Activated CD4-positive, alpha-beta T cell treated with anti-CD3 and anti-CD28 coated beads, Interleukin-2, Interleukin-4, amounts not matched to agents 100 ng/mL and 50 ng/mL, durations not matched to agents 16 hours and 8 hours (primary cell): ENCODE measurements at places on chromosomes 3 and 15.
A peak's percentile ranks its signal among the peaks of the same experiment; 100 is the strongest.

DNA sequence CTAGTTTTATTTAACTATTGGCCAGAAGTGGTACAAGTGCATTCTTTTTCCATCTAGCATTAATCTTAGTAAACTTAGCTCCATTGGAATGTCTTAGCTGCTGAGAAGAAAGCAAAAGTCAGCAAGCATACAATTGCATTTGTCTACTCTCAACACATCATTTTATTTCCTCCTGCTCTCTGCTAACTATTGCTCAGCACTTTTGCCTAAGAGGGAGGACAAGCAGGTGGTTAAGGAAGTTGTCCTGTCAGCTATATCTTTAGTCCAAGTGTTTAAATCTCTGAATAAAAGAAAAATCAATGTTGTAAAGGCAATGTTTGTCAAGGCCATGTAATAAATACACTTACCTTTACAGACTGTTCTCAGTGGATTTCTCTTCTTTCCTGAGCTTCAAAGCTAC lies 51.0 kb downstream of the FHIT start:
- DNase-seq, result no peak

DNA sequence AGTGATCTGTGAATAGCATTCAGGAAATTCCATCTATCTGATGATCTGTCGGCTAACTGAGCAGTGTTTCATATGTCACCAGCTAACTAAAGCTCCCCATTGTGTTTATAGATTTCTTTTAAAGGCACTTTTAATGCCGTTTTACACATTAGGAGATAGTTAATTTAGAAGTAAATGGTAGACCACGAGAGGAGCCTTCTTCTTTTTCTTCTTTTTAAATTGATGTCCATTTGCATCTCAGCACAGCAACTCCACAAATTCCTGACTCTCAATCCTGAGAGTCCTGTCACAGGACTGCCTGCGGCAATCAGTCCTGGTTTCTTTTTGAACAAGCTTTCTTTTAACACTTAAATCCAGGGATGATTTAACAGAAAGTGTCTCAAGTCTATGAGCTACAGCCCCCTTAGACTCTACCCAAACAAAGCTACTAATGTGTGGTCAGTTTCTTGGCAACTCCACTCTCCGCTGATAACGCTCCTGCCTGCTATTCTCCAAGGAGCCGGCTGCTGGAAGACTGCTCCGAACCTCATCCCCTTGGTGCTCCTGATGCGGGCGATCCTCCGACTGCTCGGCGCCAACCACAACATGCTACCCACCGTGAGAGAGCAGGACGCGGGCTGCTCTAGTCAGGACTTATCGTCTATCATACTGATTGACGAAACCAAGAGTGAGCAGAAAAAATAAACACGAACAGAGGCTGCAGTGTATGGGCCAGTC lies 421.4 kb downstream of the MECOM start:
- DNase-seq, result no peak

- DNase-seq, result no peak
Observed at GRCh38 chr3:126031981-126032471, 51.9 kb downstream of the SLC41A3 start.

GRCh38 chr3:111619833-111620232 lies 24.7 kb upstream of the ZBED2 start:
- DNase-seq, result no peak

DNA sequence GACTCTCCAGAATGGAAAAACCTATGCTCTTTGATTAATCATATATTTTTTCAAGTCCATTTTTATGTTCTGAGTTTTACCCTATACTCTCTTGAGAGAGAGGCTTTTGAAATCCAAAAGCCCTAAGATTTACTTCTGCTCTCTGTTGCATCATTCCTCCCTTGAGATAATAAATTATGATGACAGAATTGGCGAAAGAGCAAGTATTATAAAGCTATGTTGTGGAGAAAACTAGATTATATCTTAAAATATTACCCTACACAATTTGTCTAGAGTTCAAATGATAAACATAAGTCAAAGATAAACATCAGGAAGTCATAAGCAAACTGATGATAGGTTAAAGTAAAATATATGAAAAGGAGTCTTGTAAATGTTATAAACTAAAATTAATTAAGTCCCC lies 293.4 kb upstream of the MME start:
- no peak for DNase-seq

DNA sequence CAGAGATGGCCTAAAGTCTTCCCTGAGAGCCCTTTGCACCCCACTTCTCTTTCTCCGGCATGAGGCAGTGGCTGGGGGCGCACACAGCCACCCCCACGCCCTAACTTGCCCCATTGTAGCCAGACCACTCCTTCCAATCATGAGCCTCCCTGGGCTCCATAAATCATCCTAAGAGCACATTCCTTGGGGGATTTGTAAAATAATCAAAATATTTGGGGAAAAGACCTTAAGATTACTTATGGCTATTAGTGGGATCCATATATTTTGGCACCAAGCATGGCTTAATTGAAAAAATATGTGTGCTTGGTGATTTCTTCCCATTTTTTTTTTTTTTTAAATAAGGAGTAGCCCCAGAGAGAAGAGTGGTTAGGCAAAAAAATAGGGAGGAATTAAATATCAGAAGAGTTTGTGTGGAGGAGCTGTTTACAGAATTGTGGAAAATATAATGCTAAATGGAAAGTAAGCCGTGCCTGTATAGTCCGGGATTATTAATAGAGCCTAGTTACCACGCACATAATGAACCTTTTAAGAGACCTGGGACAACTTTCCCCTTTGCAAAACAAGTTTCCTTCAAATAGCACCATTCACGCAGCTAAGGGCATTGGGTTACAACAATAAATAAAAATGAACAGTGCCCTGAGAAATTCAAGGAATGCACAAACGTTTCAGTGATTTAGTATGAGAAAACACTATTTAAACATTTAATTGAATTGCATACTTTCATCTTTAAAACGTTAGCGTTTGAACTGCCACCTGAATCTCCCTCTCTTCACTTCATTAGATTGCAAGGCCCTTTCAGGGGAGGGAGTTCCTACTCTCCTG lies 46.1 kb downstream of the SMAD6 start:
- DNase-seq, result no peak

DNA sequence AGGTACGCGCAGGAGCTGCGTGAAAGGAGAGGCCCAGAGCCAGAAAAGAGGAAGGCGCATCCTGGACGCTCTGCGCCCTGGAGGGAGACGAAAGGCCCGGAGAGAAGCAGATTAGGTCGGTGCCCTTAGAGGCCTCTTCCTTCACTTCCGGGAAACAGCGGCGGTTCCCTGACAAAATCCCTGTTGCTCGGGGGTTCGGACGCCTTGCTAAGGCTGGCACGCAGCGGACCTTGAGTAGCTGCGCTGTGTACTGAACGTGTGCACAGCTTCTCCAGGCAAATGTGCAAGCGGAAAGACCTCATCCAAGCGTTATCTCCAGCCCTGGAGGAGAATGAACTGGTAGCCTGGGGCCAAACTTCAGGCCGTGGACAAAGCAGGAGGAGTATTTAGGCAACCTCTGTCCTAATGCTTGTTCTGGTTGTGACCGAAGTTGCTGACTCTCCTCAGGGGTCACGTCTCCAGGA lies 3.0 kb upstream of the SOX14 start:
- DNase-seq, result no peak

DNA sequence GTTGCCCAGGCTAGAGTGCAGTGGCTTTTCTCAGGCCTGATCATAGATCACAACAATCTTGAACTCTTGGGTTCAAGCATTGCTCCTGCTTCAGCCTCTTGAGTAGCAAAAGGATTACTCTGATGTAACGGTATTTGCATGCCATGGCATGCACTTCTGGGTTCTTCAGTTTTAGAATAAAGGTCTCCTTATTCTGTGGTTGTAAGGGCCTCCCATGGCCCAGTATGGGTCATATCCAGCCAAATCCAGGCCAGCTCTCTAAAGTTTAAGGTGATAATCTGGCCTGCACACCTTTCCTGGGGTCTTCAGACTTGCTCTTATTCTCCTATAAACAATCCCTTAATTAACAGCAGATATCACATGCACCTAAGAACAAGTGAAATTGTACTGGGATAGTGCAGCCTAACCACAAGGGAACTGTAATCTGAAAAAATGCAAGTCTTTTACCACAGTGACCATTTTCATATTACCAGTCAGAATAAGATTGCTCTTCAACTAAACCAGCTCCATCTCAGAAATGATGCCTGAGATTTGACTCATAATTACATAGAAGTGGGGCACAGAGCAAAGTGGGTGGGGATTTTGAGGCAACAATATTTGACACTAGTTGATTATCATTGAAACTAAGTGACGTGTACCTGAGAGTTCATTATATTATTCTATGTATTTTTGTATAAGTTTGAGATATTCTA lies 25.4 kb downstream of the COMMD2 start:
- peak; percentile 79 for DNase-seq

DNA sequence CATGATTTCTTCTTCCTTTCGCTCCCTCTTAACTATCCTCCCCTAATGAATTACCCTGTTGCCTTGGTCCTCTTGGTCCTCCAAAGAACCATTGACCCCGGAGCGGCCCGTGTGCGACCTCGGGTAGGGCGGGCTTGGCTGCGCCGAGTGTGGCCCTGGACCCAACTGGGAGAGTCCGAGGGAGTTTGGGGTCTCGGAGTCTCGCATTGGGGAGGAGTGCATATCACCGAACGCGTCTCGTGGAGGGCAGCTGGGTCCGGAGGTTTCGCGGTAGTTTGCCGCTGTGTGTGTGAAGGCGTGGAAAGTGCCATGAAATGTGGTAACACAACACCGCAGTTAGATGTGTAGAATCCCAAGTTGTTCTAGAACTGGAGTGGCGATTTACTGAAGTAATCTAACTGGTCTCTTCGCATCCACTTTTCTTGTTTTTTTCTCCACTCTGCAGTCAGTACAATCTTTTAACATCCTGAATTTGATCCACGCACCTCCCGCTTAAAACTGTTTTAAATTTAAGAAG lies 363 bp downstream of the GTF2E1 start:
- peak; percentile 9 for DNase-seq

- DNase-seq, result no peak
Observed at GRCh38 chr15:83653288-83653638, 660 bp upstream of the ADAMTSL3 start.

DNA sequence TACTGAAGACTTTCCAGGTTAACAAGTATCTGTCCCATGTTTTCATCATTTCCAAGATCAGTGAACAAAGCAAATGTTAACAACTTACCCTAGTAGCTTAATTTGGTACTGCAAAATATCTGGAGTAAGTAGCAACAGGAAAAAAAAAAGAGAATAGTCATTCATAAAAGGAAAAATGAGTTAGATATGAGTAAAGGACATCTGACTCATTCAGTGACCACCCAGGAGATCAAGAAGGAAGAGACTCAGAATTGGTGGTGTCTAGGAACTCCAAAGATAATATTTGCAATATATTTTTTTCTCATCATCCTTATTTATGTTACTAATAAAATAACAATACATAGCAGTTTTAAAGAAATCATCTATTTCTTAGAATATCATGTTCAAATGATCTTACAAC lies 253.8 kb upstream of the COL8A1 start:
- no peak for DNase-seq

- DNase-seq, result peak; percentile 49
Observed at GRCh38 chr15:70559265-70560239, 203.8 kb downstream of the UACA start.

GRCh38 chr3:149296972-149297371 lies 36.5 kb downstream of the TM4SF18 start:
- DNase-seq, result no peak

- DNase-seq, result no peak
Observed at GRCh38 chr3:82030916-82031315, 269.5 kb upstream of the GBE1 start.

- DNase-seq, result no peak
Observed at GRCh38 chr3:182245059-182245458, 533.3 kb downstream of the SOX2 start.

DNA sequence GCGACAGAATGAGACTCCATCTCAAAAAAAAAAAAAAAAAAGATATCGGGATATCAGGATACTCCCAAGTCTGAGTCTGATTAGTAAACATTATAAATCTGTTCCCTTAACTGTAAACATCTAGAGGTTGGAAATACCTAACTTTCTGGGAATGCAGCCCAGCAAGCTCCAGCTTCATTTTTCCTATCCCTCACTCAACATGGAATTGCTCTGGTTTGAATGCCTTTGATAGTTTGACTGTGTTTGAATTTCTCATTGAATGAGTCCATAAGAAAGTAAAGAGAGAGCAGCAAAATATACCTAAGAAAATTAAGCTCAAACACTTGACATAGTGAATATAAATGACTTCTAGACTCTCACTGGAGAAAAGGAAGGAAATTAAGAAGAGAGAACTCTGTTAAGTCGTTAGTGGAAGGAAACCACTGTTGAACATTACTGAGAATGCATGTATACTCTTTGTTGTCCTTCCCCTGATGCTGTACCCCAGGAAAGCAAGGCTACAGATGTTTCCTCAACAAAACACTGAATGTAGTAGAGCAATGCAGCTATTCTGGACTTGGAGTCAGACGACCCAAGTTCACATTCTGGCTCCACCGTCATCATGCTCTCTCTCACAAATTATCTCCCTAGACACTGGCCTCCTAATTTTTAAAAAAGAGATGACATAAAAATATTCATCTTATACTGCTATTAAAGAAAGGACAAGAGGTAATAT lies 62.4 kb downstream of the CD200 start:
- no peak for DNase-seq

- DNase-seq, result no peak
Observed at GRCh38 chr3:165503825-165504224, 307.6 kb upstream of the SLITRK3 start.

- DNase-seq, result no peak
Observed at GRCh38 chr3:124799676-124800075, 69.4 kb downstream of the UMPS start.

DNA sequence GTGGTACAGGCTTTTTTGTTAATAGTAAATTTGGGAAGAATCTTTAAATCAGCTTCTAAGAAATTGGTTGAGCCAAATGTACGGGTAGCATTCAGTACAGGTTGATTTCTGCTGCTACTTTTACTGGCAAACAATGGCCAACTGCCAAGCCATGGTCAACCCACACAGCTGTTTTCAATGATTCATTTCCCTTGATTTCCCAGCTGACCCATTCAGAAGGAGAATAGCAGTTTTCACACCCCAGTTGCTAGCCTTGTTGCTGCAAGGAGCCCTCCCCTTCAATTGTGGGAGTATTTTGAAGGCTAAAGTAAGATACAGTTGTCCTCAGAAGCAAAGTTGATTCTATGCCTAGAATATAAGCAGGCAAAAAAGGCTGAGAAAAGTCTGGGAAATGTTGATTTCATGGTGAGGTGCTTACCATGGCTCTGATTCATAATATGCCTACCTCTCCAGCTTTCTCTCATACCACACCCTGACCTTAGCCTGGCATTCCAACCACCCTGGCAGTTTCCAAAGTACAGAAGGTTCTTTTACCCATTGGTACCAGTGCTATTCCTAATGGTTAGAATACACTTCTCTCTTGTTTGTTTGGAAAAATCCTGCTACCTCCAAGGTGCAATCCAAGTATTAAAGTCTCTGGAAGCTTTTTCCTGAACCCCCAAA lies 320.3 kb upstream of the TGFBR2 start:
- DNase-seq, result peak; percentile 73
